Dorsolateral prefrontal cortex (tissue), 122 donors: ENCODE measurements at places on chromosomes 2 and 18. TPM values are rescaled to one million over a fixed set of nuclear protein-coding genes. Genes with fewer than 3 reads are reported as not detected.

CTDP1 gene
- total RNA-seq, result 14.9 TPM

- no peak for DNase-seq
Observed at GRCh38 chr2:52976143-52976949, 791.3 kb upstream of the CHAC2 start.

- DNase-seq, result no peak
Observed at GRCh38 chr2:215738351-215738750, 275.0 kb downstream of the MREG start.

DNA sequence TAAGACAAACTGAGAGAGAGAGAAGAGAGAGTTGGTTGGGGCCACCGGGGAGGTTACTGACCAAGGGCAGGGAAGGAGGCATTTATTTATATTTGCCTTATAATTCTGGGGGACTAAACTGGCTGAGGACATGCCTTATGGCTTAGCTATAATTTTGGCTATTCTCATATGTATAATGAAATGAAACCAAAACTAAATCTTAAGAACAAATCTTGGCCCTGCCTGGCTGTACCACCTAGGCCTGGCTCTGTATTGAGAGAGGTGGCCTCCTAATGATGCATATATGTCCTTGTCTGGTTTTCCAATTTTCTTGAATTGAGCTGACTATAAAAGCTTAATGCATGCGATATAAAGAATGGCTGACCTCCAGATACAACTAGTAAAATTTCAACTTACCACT, 3.5 kb upstream of the PPP1CB start:
- DNase-seq, result no peak

DNA sequence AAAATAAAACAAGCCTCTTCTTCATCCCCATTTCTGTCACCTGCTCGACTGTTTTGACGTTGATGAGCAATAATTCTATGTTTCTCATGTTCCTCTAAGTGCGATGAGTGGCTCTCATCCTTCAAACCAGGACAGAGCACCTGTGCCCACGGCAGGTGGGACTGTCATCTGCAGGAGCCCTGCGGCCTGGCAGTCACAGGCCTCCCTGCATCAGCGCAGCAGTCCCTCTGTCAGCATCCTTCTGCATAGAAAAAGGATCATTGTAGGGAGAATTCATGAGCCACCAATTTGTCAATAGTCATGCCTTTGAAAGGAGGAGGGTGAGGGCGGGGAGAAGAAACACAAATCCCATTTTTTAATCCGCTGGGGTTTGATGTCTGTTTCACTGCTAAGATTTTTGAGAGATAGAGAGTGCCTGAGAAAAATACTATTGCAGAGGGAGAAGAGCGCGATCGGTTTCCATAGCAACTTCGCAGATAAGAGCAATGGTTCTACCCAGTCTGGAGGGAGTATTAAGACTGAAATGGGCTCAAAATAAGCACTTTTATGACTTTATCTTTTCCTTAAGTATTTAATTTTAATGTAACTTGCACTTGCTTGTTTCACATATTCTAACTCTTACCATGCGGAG, 234.3 kb upstream of the NCKAP5 start:
- no peak for DNase-seq

CHRND gene
- total RNA-seq, result not detected

- no peak for DNase-seq
Observed at GRCh38 chr2:43345391-43345813, 119.0 kb upstream of the ZFP36L2 start.

- DNase-seq, result no peak
Observed at GRCh38 chr2:196230061-196230854, 58.9 kb upstream of the STK17B start.

TMEM200C gene
- total RNA-seq, result 9.3 TPM

RESP18 gene
- total RNA-seq, result 0.90 TPM

CELF4 gene
- total RNA-seq, result 186 TPM

- DNase-seq, result no peak
Observed at GRCh38 chr2:56981554-56981953, 797.8 kb downstream of the CCDC85A start.

DNA sequence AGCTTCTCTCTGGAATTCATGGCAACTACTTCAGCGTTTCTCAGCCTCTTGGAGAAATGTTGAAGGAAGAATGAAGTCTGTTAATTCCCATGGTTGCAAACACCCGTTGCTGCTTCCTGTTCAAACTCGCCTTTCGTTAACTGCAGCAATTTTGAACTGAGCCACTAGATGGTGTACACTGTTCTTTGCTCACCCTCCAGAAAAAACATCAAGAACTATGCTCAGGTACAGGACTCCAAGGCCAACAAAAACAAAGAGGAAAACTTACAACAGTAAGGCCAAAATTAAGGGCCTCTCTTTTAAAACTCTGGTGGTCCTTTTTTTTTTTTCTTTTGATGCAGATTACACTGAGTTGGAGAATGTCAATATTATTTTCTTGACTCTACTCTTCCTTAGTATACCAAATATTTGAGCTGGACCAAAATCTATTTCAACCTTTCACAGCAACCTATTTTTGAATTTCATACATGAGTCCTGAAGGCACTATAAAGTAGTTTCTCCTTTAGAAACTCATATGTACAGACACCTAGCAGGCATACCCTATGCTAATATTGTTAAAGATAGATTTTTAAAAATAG, 58.2 kb downstream of the KLHL14 start:
- DNase-seq, result peak; percentile 6

FBXO11 gene
- total RNA-seq, result 114 TPM
